ENCODE measurements at places on chromosomes 4 and X. TPM values are rescaled to one million over a fixed set of nuclear protein-coding genes. Genes with fewer than 3 reads are reported as not detected.

- DNase-seq: no peak
Observed at GRCh38 chr4:3860913-3861636, 94.9 kb downstream of the ADRA2C start.

- DNase-seq: peak; percentile 57
Observed at GRCh38 chr4:143360838-143361625, 24.4 kb downstream of the GAB1 start.

GRCh38 chr4:151962138-151962823, 201.5 kb upstream of the GATB start:
- DNase-seq: peak; percentile 14

DNA sequence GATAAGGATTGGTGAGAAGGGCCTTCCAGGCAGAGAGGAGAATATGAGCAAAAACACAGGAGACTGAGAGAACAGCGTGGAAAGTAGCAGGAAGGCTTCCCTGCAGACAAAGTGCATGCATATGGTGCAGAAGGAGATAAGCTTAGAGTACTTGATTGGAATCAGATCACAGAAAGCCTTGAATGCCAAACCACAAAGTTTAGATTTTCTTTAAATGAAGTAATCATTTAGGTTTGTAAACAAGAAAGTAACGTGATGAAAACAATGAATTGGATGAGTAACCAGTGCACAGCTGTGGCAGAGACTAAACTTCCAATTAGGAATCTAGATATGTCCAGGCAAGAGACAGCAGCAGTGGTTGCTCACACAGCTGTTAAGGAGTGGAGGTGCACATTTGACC, 83.8 kb upstream of the C1QTNF7 start:
- DNase-seq: peak; percentile 58

GRCh38 chr4:53596901-53597300, 5.6 kb upstream of the LNX1 start:
- no peak for DNase-seq

- DNase-seq: peak; percentile 2
Observed at GRCh38 chr4:79575709-79576428, 167.8 kb upstream of the GK2 start.

GRCh38 chr4:78647272-78647671, 95.7 kb downstream of the ANXA3 start:
- DNase-seq: no peak

DNA sequence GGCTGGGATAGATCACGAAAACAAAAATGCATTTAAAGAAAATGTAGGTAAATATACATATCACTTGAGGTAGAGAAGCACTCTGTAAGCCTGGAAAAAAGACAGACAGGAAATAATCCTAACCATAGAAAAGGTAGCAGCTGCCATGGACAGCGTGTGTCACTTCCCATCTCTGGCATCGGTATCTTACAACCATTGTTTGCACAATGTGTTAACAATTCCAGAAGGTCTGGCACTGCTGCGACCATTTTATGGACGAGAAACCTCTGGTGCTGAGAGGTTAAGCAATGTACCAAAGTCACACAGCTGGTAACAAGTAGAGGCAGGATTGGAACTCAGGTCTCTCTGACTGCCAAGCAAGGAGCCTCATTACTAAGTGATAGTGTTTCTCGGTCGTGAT, 1.7 kb upstream of the MTNR1A start:
- peak; percentile 6 for DNase-seq

DNA sequence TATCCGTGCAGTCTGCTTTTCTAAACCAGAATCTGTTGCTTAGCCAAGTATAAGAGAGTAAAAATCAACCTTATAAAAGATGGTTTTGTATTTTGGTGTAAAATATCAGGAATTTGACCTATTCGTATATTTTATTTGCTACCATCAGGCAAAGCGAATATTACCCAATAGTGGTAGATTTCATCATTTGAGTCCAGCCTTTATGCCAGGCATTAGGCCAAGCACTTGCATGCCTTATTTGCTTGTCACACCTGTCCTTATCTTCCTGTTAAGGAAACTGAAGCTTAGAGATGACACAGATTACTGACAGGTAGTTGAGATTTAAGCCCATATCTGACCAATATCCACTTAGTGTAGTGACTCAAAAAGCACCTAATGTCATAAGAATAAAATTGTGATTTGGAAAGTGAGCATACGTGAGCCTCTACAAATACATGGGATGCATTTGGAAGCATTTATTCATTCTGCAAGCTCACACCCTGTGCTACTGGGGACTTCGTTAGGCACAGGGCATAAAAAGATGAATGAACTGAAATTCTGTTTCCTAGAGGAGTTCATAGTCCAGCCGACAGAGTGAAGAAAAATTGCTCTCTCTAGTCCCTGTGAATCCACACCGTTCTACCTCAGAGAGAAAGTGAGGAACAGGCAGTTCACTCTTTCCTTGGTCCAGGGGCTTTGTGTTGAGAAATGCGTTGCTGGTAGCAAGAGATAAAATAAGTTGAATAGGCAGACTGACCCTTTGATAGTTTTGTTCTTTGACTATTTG, 2.3 kb upstream of the RNF212 start:
- no peak for DNase-seq

DNA sequence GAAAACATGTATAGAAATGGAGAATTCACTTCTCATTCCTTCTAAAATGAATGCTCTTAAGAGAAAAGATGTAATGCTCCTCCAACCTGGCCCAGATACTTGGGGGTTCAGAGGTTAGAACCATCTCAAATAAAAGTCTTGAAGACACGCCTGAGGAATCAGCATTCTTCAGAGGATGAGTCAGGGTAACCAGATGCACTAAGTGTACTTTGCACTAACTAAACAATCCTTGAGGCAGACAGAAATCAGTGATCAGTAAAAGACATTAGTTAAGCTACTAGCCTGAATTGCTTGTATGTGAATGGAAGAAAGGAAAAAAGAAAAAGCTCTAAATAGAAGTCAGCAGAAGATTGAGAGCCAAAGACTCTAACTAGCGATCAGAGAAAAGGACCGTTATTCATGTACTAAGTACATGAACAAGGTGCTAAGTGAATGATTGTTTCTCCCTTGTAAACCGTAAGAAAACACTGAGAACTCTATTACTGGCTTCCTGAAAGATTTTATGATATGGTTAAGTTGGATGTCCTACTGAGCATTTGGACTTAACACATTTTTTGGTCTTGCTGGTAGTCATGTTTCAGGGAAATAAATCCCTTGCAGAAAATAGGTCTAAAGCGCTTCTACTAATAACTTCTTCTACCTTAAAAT, 738.3 kb downstream of the STPG2 start:
- DNase-seq: no peak

GRCh38 chr4:56244681-56245080, 142.6 kb downstream of the AASDH start:
- DNase-seq: no peak

- no peak for DNase-seq
Observed at GRCh38 chr4:124325690-124326089, 386.8 kb downstream of the ANKRD50 start.

- no peak for DNase-seq
Observed at GRCh38 chr4:138407329-138407728, 165.2 kb upstream of the SLC7A11 start.

DNA sequence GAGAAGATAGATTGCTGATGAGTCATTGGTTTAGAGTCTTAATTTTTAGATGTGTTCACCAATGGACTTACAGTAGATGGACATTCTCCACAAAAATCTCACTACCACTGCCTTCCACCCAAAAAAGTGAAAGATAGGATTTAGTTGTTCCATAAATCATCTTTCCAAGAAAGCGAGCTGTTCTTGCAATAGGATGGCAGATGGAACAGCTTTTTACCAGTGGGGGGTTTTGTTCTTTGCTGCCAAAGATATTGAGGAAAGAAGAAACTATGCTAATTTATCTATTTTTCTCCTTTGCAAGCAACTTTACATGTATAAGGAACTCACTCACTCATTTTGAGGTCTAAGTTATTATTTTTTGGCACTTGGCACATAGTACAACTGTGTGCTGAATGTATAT, 109.5 kb downstream of the ADGRL3 start:
- no peak for DNase-seq

DNA sequence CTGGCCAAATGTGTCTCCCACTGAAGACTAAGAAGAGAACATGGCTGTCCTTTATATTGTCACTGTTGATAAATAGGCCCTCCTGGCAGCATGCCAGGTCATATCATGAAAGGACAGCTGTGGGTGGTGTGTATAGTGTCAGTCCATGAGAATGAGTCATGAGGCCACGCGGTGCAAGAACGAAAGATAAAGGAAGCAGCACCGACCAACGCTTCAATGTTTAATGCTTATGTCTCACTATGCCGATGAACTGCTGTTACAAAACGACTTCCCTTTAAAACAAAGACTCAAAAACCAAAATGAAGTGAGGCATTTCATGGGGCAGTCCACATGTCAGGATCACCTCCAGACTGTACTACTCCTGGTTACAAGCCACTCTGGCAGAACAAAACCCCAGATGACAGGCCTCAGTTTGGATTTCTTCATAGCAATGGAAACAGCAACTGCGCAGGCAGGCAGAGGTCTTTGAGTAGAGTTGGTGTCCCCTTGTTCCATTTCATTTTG, 5.2 kb upstream of the TCEANC start:
- DNase-seq: no peak

- no peak for DNase-seq
Observed at GRCh38 chr4:11230866-11231265, 197.8 kb downstream of the HS3ST1 start.

DNA sequence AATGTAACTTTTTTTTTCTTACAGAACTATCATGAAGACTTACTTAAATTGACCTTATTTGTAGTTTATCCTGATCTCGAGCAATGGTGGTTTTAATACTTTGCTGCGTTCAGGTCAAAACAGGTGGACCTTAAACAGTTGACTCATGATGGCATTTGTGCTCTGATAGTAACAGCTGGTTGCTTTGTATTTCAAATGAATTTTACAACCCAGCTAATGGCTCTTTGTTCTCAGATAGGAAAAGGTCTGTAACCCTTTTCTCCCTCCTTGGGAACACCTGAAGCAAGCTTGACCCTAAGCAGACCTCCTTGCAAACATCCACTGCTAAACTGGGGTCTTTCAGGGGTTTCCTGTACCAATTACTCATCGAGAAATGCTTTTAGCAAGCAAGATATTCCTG, 79.2 kb downstream of the F11 start:
- DNase-seq: no peak

- peak; percentile 17 for DNase-seq
Observed at GRCh38 chr4:128825226-128825625, 15.7 kb downstream of the JADE1 start.

DNA sequence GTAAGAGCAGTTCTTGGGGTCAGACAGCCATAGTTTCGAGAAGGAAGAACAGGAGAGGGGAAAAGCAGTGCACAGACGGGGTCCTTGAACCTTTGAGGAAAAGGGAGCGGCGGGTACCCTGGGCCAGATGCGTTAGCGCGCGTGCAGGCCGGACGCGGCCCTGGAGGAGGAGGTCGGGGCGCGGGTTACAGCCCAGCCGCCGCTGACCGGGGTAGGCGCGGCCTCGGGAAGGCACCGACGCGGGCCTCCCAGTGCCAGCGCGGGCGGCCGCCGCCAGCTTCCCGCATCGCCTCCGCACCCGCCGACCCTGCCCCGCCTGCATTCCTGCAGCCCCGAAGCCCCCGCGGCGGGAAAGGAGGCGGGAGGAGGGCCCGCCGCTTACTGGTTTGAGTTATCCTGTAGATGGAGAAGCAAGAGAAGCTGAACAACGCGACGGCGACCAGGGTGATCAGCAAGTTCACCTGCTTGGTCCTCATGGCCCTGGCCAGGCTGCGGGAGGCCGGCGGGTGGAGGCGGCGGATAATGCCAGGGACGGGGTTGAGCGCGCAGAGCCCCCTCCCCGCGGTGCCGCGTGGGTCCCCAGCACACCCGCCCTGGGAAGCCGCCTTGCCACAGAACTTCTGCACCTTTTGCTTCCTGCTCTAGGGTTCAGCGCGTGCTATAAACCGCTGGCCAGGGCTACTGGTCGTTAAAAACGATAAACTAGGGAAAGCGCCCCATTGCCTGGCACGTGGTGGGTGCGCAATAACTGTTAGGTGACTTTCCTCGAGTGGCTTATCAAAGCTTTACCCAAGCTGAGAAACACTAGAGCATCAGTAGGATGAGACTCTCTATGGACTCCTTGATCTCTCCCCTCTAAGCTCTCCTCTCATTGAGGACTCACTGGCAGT, at the start of gene MGAT4D:
TSS of gene MGAT4D (minus strand) at position 547 of the 890 bp plus-strand sequence. CDS start at position 476, 71 bp downstream.
- peak; percentile 27 for DNase-seq

- no peak for DNase-seq
Observed at GRCh38 chrX:53004811-53005210, 43.8 kb upstream of the GPR173 start.

GRCh38 chr4:78569306-78569821, 17.8 kb downstream of the ANXA3 start:
- DNase-seq: peak; percentile 86

ERCC6L gene
- polyA plus RNA-seq: 2.4 TPM

DIPK2B gene
- not detected for polyA plus RNA-seq

AMTN gene
- polyA plus RNA-seq: not detected

ITGB1BP2 gene
- polyA plus RNA-seq: not detected

BTC gene
- not detected for polyA plus RNA-seq

GPRASP2 gene
- 8.4 TPM for polyA plus RNA-seq

CWH43 gene
- not detected for polyA plus RNA-seq

SPARCL1 gene
- not detected for polyA plus RNA-seq

ARMCX2 gene
- polyA plus RNA-seq: 31.8 TPM

SLC10A3 gene
- polyA plus RNA-seq: 50.8 TPM

NPFFR2 gene
- polyA plus RNA-seq: not detected

FAM47A gene
- polyA plus RNA-seq: not detected

Data from GM23248 (cell line).